Smooth muscle cell of trachea (primary cell): ENCODE measurements at places on chromosomes 6 and 20. TPM values are rescaled to one million over a fixed set of nuclear protein-coding genes. Genes with fewer than 3 reads are reported as not detected.

APOBEC2 gene
- not detected in 2 replicates for total RNA-seq

HLA-DOB gene
- total RNA-seq = 0.29 TPM in 1 of 2 replicates, not detected in the other

TREML4 gene
- total RNA-seq = not detected in 2 replicates

LCA5 gene
- 4.8 and 8.3 TPM in 2 replicates for total RNA-seq

FAM217A gene
- total RNA-seq = not detected in 2 replicates

GTSF1L gene
- not detected in 2 replicates for total RNA-seq

FAM209B gene
- total RNA-seq = not detected in 2 replicates

TCP11 gene
- total RNA-seq = 0.15 TPM in 1 of 2 replicates, not detected in the other

GPX5 gene
- not detected in 2 replicates for total RNA-seq

MOG gene
- total RNA-seq = not detected in 2 replicates

IMPG1 gene
- not detected in 2 replicates for total RNA-seq

POLR1H gene
- total RNA-seq = 25.0 and 29.2 TPM in 2 replicates

SLC44A4 gene
- 0.17 TPM in 1 of 2 replicates, not detected in the other for total RNA-seq

SLC22A3 gene
- total RNA-seq = 0.17 and 0.58 TPM in 2 replicates

TCF15 gene
- not detected in 2 replicates for total RNA-seq

SLC17A3 gene
- total RNA-seq = not detected in 2 replicates

PKHD1 gene
- not detected in 2 replicates for total RNA-seq

SLC17A9 gene
- total RNA-seq = 4.8 and 7.4 TPM in 2 replicates

HAO1 gene
- not detected in 2 replicates for total RNA-seq
